ENCODE measurements at places on chromosomes 12 and 14.

DNA sequence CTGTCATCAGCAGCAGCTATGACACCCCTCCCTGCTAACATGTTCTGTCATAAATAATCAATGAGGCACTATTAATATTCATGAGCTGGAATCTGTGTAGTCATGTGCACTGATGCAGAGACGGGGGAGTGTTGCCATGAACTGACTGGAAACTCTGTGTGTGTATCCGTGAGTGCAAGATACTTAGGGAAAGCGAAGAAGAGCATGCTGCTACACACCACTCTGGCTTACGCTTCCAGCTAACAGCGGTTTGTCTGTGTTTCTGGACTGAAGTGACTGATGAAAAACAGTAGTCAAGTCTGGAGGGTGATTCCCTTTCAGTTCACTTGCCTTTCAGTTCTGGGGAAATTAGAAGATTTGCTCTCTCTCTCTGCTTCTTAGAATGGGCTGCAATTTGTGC, 249.4 kb downstream of the PDZRN4 start:
- peak; percentile 71 for DNase-seq

- no peak for DNase-seq
These were observed 8.7 kb upstream of the FGD4 start for GRCh38 chr12:32390572-32391219.

DNA sequence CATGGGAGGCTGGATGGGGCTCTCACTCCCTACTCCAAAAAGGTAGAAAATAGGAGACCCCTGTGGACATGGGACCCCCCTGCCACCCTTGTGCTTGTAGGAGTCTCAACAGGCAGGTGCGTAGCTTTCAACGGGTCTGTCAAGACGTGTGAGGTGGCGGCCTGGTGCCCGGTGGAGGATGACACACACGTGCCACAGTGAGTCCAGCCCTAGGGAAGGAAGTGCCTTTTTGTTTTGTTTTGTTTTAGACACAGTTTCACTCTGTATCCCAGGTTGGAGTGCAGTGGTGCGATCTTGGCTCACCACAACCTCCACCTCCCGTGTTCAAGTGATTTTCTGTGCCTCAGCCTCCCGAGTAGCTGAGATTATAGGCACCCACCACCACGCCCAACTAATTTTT, 12.9 kb downstream of the P2RX4 start:
- DNase-seq, result no peak

- no peak for DNase-seq
These were observed 2.2 kb downstream of the CNOT2 start for GRCh38 chr12:70245458-70245857.

GRCh38 chr12:6534695-6534944, 303 bp downstream of the GAPDH start:
- no peak for DNase-seq

- no peak for DNase-seq
These were observed 116.4 kb downstream of the EML1 start for GRCh38 chr14:99909513-99910064.

DNA sequence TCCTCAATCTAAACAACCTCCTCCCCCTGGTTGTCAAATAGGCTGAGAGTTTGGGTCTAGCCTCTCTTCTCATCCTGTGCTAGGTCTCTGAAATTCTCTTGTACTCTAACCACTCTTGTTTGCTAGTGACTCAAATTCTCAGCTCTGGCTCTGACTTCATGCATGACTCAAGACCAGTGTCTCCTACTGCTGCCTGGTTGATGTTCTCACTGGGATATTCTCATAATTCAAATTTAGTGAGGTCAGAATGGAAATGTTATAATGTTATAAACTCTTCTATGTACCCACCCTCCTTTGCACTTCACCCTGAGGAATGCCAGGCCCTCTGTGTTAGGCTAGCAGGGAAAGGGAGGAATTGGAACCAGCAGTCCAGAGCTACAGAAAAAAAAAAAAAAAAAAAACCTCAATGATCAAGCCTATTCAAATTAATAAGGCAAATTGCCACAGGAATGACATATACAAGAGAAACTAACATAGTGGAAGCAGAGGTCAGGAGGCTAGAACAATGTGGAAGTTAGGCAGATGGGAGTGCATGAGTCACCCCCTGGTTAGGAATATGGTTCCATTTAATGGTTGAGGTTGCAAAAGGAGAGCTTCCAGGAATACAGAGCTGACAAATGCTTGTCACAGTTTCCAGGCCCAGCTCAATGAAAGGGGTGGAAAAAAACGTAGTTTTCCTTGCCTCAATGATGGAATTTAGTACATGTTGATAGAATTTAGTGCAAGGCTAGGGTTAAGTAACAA, 459.5 kb downstream of the RMST start:
- no peak for DNase-seq

- no peak for DNase-seq
These were observed at the start of gene BIN2 for GRCh38 chr12:51323966-51324895. TSS of gene BIN2 (minus strand) at chr12:51324174. CDS start at chr12:51324102, 72 bp downstream.

GRCh38 chr12:18373181-18373580, 111.9 kb downstream of the PIK3C2G start:
- DNase-seq, result no peak

DNA sequence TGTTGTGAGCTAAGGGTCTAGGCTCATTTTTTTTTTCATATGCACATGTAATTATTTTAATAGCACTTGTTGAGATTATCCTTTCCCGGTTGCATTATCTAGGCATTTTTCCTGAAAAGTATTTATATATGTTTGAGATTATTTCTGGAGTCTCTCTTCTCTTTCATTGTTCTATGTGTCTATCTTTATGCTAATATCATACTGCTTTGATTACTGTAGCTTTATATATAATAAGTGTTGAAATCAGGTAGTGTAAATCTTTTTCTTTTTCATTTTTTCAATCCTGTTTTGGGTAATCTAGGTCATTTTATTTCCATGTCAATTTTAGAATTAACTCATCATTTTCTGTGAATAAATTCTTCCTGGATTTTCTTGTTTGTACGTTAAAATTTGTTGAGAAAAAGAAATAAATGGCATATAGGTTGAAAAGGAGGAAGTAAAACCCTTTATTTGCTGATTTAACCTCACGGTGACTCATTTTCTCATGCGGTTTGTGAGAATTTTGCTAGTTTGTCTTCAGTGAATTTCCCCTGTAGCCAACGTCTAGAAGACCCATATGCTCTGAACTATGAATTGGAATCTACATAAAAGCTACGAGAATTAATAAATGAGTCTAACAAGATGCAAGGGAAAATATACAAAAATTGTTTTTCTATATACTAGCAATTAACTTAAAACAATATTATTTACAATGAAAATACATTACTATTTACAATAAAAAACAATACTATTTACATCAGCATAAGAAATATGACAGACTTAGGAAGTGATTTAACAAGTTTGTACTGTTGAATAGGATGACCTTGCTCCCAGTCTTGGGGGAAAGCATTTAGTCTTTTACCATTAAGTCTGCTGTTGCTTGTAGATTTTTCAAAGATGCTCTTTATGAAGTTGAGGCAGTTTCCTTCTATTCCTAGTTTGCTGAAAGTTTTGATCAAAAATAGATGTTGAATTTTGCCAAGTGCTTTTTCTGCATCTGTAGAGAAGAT, 105.0 kb downstream of the SNAPC1 start:
- DNase-seq, result no peak

- no peak for DNase-seq
These were observed 70.0 kb downstream of the EPS8 start for GRCh38 chr12:15719230-15719629.

- DNase-seq, result no peak
These were observed 101.9 kb upstream of the OVCH1 start for GRCh38 chr12:29599381-29599780.

- DNase-seq, result no peak
These were observed 11.1 kb downstream of the RIN3 start for GRCh38 chr14:92524602-92525185.

GRCh38 chr12:23262670-23263069, 637.7 kb downstream of the ETNK1 start:
- DNase-seq, result no peak

GRCh38 chr12:111248236-111249017, 120.5 kb downstream of the PHETA1 start:
- no peak for DNase-seq

- no peak for DNase-seq
These were observed 87.0 kb upstream of the DAAM1 start for GRCh38 chr14:59101476-59101875.

Data from globus pallidus (tissue), 1 donor.